ENCODE measurements at places on chromosomes 13 and 19.

- no peak for DNase-seq
Observed at GRCh38 chr13:73329355-73329754, 270.6 kb downstream of the KLF5 start.

GRCh38 chr13:60019119-60019993, 144.4 kb downstream of the DIAPH3 start:
- DNase-seq, result no peak

GRCh38 chr19:8473648-8474476, 28.6 kb downstream of the PRAM1 start:
- DNase-seq, result no peak

DNA sequence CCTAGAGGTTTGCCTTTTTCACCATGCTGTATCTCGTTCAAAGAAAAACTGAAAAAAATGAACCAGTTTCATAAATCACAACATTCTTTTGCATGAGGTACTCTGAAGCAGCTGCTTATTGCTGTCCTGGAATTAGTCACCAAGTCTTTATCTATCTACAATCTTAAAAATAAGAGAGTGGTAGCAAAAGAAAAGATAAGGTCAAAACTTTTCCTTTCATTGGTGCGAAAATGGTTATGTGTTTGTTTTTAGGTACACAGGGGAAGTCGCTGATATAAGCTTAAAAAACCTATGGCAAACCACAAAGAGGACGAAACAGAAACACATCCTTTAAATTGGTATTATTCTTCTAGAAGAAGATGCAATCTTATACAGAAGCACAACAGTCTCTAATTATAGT, 20.7 kb downstream of the OBI1 start:
- no peak for DNase-seq

- DNase-seq, result no peak
Observed at GRCh38 chr13:40241125-40241798, 425.2 kb downstream of the FOXO1 start.

DNA sequence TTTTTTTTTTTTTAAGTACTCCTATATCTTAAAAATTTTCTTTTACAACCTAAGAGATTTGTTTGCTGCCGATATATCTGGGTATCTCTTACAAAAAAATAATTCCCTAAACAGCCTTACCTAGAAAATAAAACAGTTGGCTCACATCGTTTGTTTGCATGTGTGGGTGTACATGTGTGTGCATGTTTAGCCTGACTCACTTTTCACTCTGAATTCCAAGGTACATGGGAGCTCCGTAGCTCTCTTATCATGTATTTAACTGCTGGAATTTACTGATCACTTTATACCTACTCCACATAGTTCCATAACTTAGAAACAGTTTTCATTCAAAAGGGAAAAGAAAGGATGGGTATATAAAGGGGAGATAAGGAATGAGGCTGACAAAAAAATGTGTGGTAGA, 616.5 kb downstream of the GPC6 start:
- no peak for DNase-seq

DNA sequence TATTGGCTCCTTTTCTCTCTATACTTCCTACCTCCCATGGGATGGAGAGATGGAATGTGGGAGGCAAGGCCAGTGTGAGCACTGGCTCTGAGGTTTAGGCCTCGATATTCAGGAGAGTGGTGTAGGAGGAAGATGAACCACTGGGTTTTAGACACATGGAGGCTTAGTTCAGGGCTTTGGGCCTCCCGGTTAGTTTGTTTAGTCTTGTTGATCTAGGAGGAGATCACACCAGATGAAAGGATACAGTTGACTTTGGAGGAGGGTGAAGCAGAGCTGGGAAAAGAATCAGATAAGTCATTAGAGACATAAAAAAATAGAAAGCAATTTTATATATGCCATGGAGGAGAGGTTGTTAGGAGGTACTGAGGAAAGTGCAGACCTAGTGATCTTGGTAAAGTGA, 30.9 kb downstream of the RNASEH2B start:
- no peak for DNase-seq

All from activated naive CD4-positive, alpha-beta T cell treated with anti-CD3 and anti-CD28 coated beads, Interleukin-2, amount 10 ng/mL, durations not matched to agents 7 days and 5 days (primary cell).